ENCODE measurements at places on chromosomes 6 and 20.
A peak's percentile ranks its signal among the peaks of the same experiment; 100 is the strongest.

DNA sequence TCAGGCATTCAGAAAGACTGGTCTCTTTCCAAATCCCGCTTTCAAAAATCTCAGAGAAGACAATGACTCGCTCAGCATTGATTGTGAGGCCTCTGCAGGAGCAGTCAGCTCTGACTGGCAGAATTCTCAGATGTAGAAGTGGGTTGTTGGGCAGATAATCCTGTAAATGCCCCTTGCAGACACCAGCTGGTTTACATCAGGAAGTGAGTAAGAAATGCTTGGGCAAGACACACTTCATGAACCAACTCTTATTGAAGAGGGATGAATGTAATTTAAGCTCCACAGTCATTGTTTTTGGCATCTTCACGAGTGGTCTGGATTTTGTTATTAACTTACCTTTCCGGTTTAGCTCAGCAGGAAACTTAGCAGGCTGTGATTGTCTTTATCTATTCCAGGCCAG, 166.6 kb downstream of the PLCB4 start:
- no peak for DNase-seq

GRCh38 chr6:87551799-87552198, 38.0 kb downstream of the RARS2 start:
- no peak for DNase-seq

- DNase-seq, result no peak
Observed at GRCh38 chr6:143279385-143279784, 171.1 kb downstream of the ADAT2 start.

DNA sequence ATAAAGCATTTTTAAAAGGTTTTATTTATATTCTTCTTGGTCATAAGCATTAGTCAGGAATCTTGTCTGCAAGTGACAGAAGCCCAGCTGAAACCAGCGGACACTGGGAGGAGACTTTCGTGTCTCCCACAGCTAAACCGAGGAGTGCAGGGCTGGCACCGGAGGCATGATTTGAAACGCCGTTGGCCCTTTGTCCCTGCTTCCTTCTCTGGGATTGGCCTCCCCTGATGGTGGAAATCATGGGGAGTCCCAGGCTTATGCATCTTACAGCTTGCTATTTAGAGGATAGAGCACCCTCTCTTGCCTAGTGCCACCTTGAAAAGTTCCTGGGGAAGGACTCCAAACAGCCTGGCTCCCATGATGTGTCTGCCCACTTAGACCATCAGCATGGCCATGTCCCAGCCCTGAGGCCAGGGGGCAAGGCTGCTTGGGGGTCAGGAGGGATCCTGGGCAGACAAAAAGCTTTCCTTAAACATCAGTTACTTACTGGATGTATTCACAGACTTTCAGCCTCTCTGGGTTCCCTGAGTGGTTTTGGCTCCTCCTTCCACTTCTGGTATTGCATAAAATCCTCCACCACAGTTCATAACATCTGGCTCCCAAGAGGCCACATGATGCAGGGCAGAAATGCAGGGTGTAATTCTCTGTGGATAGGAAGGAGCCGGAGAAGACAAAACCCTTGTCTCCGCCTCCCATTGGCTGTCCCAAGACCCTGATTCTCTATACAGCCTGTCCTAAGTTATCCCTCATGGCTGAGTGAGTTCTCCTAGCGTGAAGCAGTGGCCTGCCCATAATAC, 49.3 kb upstream of the INSM1 start:
- no peak for DNase-seq

- DNase-seq, result peak; percentile 62
Observed at GRCh38 chr20:407133-407952, 756 bp upstream of the RBCK1 start.
